ENCODE measurements at places on chromosomes 3 and 15. TPM values are rescaled to one million over a fixed set of nuclear protein-coding genes. Genes with fewer than 3 reads are reported as not detected.

The LRTM1 gene
- not detected for total RNA-seq

The C3orf22 gene
- not detected for total RNA-seq

The PIGZ gene
- 0.65 TPM for total RNA-seq

The MYO5C gene
- total RNA-seq: 0.27 TPM

The SNTN gene
- total RNA-seq: not detected

The C3orf20 gene
- 0.12 TPM for total RNA-seq

The SKIC8 gene
- 51.3 TPM for total RNA-seq

DNA sequence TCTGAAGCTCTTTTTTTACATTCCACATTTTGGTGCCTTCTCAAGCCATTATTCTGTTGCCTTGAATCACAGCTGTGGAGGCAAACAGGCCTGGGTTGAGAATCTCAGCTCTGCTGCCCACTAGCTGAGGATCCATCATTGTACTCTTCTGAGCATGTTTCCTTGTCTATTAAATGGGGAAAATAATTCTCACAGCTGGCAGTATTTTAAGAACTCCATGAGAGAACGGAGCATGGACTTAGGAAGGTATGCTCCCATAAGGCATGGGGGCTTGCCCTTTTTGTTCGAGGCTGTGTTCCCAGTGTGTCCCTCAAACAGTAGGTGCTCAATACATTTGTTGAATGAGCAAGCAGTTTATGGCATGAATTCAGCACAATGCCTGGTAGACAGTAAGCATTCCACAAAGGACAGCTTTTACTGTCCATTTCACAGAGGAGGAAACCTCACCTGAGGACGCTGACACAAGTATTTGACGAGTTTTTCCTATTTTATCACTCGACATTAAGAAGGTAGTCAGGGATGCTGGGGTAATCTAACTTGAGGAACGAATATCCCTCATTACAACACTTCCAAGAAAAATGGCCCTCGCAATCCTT lies 2.1 kb upstream of the PTPRG start:
- no peak for DNase-seq

- no peak for DNase-seq
These were observed 63.7 kb downstream of the SRGAP3 start for GRCh38 chr3:9185701-9186100.

DNA sequence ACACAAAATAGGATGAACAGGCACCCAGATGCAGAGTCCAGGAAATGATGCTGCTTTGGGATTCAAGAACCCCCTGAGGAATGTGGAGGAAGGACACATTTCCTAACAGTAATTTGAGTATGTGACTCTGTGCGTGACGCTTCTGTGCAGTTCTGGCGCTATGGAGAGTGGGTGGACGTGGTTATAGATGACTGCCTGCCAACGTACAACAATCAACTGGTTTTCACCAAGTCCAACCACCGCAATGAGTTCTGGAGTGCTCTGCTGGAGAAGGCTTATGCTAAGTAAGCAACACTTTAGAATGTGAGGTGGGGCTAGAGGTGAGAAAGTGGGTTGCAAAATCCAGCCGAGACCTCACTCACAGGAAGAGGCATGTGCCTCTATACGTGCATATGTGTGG lies 28.3 kb downstream of the CAPN3 start:
- no peak for DNase-seq

- no peak for DNase-seq
These were observed 31.0 kb upstream of the ZCWPW2 start for GRCh38 chr3:28317438-28318022.

DNA sequence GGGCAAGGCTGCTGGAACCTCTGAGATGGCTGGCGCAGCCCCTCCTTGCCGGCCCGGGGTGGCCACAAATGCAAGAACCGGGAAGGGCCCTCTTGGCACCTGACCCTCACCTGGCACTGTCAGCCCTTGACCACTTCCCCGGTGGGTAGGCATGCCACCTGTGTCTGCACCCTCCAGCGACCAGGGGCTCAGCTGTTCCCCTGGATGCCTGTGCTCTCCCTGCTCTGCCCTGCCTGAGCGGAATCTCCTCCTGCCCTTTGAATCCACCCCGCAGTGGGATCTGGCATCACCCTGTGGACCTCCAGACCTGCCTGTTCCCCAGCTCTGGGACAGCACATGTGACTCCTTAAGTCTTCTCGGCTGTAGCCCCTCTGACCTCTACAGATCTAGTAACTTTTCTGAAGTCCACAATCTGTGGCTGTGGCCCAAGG lies 26.1 kb upstream of the FGD5 start:
- DNase-seq: no peak

DNA sequence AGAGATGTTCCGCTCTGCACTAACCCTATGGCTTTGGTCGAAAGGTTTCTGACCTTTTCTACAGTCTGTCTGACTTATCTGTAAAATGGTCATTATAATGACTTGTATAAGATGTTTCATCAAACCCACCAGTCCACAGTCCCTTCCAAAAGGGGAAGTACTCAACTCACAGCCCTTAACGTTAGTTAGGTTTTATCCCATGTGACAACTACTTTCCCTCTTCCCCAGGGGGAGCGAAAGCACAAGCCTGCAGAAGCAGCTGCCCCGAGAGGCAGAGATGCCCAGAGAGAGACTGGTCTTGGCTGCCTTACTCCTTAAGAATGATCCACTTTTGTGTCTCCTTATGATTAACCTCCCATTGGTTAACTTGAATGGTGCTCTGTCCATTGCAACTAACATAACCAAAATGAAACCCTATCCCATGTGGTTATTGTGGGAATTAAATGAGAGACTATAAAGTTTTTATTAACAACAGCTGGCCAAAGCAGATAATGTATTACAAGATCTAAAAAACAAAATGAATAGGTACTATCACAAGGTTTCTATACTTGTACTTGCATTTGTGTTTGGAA lies 6.4 kb downstream of the ASTE1 start:
- no peak for DNase-seq

DNA sequence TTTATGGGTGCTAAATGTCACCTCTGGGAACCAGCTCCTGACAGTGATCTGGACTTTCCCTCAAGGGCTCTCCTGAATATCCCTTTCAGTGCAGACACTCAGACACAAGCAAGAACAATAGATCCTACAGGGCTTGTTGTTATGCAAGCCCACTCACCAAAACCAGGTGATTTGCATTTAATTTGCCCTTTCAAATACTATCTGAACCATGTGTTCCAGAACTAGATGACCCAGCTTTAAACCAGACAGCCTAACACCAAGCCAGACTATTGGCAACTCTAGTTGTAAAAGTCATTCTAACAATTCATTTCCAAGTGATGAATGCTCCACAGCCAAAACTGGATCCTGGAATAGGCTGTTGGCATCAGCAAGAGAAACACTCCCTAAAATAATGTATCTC lies 5.6 kb upstream of the ATP8B4 start:
- no peak for DNase-seq

DNA sequence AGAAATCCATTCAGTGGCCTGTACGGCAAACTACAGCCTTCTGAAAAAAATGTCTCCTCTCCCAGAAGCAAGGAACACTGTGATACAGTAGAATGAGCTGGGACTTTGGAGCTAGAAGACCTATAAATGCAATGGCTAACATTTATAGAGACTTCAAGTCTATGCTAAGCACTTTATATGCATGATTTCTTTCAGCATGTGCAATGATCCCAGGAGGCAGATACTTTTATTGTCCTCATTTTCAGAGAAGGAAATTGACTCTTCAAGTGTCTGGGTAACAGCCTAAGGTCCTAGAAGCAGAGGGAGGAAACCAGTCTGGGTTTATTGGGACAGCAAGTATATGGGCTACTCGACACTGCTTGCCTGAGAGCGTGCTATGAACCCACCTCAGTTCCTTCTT lies 140.9 kb downstream of the ALDH1A2 start:
- no peak for DNase-seq

DNA sequence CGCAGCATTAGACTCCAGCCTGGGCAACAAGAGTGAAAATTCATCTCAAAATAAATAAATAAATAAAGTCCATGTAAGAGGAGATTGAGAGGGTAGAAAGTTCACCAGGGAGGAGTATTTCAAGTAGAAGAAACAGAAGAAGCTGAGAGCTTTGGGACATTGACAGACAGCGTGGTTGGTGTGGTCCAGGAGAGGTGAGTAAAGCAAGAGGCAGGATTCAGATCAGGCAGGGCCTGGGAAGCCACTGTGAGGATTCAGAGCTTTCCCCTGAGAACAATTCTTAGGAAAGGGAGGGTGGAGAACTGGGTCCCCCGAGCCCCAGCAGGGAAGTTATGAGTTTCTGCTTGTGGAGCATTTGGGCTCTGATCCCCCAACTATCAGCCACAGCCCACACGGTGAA lies 54.2 kb upstream of the AMOTL2 start:
- no peak for DNase-seq

DNA sequence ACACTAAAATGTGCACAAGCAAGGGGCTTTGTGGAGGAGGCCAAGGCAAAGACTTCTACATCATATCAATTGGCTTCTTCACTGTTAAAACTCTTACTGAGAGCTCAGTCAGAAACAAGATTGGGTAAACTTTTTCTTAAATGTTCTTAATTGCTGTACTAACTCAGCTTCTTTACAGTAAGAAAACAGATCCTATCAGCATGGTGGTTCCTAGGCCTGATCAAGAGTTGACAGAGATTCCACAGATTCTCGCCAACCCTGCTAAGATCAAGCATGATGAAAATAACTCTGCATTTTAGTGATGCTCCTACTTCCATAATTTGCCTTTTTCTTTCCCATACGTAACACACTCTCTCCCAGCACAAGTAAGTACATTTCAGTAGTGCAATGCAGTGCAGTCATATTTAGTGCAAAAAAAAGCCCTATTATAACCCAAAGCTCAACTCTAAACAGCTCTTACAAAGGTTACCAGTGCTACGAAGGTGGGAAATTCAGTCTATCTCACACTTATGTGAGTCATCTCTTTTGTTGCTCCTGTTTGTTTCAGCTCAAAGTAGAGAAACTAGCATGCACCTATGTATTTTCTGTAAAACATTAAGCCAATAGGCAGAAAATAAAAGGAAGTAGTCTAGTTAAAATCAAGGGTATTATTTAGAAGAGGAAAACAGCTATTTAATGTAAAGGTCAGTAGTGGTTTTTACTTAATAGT lies 29.9 kb downstream of the TIGIT start:
- DNase-seq: no peak

- no peak for DNase-seq
These were observed 9.9 kb downstream of the RAMAC start for GRCh38 chr15:82995938-82996337.

DNA sequence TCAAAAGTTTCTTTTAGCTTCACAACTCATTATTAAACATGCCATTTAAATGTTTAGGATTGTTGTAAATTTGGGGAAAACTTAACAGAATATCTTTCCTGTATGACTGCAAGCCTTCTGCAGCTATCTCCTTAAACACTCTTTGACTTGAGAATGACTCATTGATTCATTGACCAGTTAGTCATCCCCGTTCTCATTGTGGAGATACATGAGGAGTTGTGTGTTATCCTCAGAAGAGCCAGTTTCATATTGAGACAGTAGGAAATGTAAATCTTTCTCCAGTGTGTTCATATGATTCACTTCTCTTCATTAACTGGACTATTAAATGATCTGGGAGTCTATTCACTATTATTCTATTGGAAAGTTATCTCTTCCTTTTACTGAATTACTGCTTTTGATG lies 83.0 kb downstream of the CRYGS start:
- no peak for DNase-seq

GRCh38 chr3:193489949-193490348 lies 64.7 kb downstream of the ATP13A4 start:
- no peak for DNase-seq

GRCh38 chr3:126751611-126752302 lies 47.7 kb downstream of the CHCHD6 start:
- DNase-seq: no peak

GRCh38 chr3:140365872-140366697 lies 311.8 kb upstream of the TRIM42 start:
- DNase-seq: no peak

GRCh38 chr3:14319654-14320182 lies 82.7 kb upstream of the SLC6A6 start:
- DNase-seq: peak; percentile 38

DNA sequence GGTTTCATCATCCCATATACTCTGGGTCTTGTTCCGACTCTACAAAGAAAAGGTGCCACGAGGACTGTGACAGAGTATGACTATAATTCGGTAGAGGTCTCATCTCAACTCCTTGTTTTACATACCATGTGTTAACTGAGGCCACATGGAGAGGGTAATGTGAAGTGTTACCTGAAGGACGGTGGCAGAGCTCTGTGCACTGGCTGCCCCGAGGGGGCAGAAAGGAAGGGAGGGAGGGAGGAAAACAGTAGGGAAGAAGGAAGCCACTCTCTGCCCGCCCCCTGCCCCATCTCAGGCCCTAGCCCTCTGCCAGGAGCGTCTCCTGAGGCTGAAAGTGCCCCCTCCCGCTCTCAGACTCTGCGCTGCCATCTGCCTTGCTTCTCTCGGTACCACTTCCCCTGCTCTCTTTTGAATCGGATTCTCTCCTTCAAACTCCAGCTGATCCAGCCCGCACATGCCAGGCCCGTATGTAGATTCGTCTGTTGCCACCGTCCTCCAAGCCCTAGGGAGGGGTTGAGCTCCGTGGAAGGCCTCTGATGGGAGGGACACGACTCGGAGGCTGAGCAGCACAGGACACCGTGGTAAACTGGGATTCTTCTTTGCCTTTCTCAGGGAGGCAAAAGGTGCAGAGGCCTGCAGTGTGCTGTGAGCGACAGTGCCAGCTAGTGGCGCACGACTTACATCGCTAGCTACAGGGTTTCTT lies 70.5 kb upstream of the ATP10A start:
- peak; percentile 83 for DNase-seq

DNA sequence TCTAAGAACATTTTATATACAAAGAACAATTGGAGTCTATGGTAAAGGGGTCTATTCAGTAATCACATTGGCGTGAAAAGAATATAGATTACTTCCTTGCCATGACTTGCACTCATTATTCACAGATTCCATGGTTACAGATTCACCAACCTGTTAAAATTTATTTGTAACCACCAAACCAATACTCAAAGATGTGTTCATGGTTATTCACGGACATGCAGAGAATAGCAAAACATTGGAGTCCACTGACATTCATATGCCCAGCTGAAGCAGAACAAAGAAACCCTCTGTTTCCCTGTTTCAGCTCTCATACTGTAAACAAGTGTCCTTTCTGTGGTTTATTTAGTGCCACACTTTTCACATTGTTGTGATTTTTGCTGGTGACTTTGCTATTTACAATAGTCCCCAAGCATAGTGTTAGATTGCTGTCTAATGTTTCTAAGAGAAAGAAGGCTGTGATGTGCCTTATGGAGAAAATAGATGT lies 185.8 kb upstream of the TTC14 start:
- no peak for DNase-seq

- DNase-seq: peak; percentile 13
These were observed 30.2 kb downstream of the TSPAN3 start for GRCh38 chr15:77040673-77041072.

- no peak for DNase-seq
These were observed 261.7 kb downstream of the PLOD2 start for GRCh38 chr3:145899241-145899640.

Measured in activated CD4-positive, alpha-beta memory T cell treated with anti-CD3 and anti-CD28 coated beads for 36 hours (primary cell).